ENCODE measurements at places on chromosomes 6 and 20.

GRCh38 chr20:35174458-35175216 is 2.8 kb downstream of the PROCR start:
- peak; percentile 89 for DNase-seq

GRCh38 chr6:42370323-42370985 is 81.3 kb downstream of the TRERF1 start:
- no peak for DNase-seq

- no peak for DNase-seq
Observed at GRCh38 chr6:119447921-119448320, 98.4 kb upstream of the MAN1A1 start.

GRCh38 chr6:116073765-116074440 is 13.2 kb upstream of the FRK start:
- DNase-seq, result no peak

GRCh38 chr6:88167352-88167937 is 1.3 kb upstream of the CNR1 start:
- DNase-seq, result peak; percentile 40

- DNase-seq, result no peak
Observed at GRCh38 chr6:118750143-118750542, 98.8 kb upstream of the CEP85L start.

DNA sequence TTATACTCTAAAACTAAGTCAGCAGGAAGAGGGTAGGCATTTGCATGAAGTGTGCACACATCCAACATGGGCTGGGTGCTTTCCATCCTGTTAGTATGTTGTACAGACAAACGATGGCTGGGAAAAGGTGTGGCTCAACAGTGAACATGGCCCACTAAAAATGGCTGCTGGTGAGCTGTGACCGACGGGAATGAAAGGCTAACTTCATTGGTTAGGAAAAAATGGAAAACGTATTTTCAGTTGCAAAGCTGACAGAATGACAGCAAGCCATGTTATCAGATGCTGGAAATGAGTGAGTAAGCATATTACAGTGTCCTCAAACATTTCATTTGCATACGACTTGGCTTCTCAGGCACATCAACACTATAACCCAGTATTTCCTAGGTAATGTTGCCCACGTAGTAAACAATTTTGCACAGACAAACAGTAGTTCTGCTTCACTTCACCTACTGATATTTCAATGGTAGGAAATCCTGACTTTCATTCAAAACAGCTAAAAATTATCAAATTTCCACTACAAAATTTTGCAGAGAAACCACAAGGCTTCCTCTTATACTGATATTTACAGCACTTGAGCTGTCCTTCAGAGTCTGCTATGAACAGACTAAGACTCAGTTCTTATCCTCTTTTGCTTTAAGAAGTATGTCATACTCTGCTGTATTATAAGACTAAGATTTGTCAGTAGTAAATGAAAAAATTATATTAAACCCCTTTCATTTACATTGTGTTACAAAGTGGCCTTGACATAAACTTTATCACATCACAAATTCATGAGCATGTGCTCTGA is 98.9 kb downstream of the IRF4 start:
- DNase-seq, result no peak

DNA sequence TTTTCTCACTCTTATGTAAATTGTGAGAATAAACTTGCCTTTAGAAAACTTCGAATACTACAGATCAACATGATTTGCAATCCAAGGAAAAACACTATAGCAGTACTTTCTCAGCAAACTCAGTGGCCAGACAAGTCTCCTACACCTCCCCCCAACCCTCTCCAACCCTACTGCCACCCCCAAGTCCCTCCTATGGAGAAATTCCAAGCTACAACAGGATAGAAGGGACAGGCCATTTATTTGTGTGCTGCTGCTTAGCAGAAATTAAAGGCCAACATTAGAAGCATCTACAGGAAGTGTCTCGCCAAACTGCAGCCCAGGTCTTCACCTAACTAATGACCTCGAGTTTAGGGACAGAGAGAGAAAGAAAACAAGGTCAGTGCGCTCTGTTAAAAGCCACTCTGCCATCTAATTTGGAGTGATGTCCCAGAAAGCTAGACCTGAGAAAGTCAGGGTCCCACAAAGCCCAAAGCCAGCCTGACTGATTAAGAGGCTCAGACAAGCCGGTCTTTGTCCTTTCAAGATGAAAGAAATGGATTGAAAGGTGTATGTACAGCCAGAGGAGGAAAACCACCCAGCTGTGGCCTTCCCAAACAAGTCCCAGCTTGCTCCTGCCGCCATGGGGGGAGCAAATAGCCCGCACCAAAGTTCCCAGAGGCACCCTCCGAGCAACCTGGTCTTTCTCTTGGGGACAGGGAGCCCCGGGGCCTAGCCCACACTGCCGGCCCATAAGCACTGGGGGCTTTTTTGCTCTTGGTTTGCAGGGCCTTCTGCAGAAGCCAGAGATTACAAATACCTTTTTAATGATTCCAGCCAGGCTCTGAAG is 3.4 kb downstream of the BMP7 start:
- DNase-seq, result no peak

- peak; percentile 35 for DNase-seq
Observed at GRCh38 chr6:17156112-17156921, 54.5 kb downstream of the STMND1 start.

All from H9 (cell line).